ENCODE measurements at places on chromosomes 6 and 20. TPM values are rescaled to one million over a fixed set of nuclear protein-coding genes. Genes with fewer than 3 reads are reported as not detected.

GRCh38 chr6:5132731-5133130, 47.6 kb downstream of the PPP1R3G start:
- peak; percentile 76 for DNase-seq

DNA sequence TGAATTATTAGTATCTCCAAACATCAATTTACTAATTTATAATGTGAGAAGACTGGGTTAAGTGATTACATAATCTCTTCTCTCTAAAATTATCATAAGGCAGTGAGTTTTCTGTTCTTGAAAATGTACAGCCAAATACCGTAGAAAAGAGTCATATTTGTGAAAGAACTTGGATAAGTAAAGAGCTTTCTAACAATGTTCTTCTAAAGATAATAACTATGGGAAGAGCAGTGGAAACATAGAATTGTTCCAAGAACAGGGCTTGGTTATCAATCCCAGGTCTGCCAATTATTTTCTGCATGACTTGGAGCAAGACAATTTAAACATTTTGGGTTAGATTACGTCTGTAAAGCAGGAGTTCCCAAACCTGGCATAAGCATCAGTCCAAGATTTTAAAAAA, 198.1 kb upstream of the SGK1 start:
- no peak for DNase-seq

DNA sequence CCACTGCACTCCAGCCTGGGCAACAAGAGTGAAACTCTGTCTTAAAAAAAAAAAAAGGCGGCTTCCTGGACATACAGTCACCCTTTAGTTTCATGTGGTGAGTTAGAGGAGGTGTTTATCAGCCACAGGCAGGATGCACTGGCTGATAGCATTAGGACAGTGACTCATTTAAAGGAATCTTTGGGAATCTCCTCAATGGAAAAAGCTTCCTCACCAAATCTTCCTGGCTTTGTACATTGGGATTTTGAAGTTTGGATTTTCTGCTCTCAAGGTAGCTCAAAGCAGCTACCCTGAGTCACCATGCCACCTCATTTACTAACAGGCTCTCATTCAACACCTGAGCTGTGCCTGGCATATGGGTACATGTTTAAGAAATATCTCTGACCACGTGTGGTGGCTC, 20.2 kb downstream of the PRPH2 start:
- no peak for DNase-seq

- DNase-seq, result peak; percentile 78
Observed at GRCh38 chr6:3977875-3978711, 100.8 kb downstream of the FAM217A start.

GRCh38 chr6:21384216-21384615, 209.3 kb upstream of the SOX4 start:
- DNase-seq, result no peak

GRCh38 chr20:17782768-17783167, 83.0 kb downstream of the BANF2 start:
- DNase-seq, result no peak

DNA sequence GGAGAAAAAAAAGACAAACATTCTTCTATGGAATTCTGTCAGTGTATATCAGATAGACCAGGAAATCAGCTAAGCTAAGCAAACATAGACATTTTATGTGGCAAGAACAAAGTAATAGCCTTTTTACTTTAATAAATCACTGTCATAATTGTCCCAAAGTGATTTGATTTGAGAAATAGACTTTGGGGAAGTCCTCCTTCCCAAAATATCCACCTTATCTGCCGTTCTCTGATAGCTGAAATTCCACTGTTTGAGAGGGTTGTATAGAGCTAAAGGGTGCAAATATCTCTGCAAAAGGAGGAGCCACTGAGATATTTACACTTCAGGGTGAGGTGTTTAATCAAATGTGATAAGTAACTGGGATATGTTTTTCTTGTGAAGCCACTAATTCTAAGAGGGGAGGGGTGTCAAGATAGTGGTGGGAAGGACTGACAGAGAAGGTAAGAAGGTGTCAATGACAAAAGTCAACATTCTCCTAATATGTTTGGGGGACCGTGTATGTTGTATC, 544.4 kb upstream of the JAG1 start:
- no peak for DNase-seq

- DNase-seq, result no peak
Observed at GRCh38 chr6:151036869-151037680, 171.6 kb downstream of the MTHFD1L start.

DNA sequence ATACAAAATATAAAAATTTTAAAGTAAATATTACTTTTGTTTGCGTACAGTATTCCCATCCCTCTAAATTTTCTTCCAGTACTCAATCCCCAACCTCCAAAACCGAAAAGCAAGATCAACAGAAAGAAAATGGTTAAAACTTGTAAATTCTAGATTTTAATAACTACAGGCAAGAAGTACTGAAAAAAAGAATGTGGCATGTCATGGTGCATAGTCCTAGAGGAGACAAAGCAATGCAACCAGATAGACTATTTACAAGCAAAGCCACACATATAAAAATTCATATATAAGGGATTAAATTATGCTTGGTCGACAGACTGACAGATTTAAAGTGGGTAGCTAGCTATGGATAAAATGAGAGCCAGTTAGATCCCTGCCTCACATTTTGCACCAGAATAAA, 56.5 kb upstream of the HFE start:
- no peak for DNase-seq

DNA sequence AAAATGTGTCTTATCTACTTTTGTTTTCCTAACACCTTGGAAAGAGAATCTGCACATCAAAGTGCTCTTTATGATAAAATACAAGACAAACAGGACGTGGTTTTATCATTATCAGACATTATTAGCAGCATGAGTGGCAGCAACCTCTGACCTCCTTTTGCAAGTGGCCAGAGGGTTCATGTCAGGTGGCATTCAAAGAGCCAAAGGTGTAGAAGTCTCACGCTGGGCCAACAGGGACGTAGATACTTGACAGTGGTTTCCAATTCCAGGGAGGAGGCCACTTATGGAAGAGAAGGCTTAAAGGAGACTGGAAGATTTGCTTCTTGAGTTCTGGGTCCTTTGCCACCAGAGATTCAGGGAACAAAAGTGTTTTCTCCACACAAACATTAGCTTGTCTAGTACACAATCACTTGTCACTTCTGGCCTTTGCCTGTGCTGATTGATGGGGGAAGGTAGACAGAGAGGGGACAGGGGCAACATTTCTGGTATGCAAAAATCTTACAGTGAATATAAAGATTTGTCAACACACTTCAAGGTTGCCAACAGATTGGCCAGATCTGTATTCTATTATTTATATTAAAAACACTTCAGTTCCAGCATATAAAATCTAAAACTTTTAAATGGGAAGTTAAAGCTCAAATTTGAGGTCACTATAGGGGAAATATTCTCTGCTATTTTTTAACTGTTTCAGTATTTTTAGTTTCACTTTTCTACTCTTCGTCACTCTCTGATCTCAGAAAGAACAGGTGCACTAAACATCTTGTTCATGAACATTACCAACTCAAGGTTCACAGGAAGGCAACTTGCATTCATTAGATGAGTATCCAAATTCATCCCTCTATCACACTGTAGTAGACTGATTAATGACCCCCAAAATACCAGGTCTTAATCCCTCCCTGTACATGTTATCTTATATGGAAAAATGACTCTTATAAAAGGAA, 52.1 kb upstream of the FBXO30 start:
- no peak for DNase-seq

- no peak for DNase-seq
Observed at GRCh38 chr6:109799664-109800063, 108.6 kb downstream of the FIG4 start.

GRCh38 chr6:62976566-62976965, 234.7 kb upstream of the FKBP1C start:
- no peak for DNase-seq

- DNase-seq, result no peak
Observed at GRCh38 chr20:60630609-60631008, 621.5 kb upstream of the CDH4 start.

- DNase-seq, result peak; percentile 83
Observed at GRCh38 chr6:29834564-29835436, 7.2 kb downstream of the HLA-G start.

DNA sequence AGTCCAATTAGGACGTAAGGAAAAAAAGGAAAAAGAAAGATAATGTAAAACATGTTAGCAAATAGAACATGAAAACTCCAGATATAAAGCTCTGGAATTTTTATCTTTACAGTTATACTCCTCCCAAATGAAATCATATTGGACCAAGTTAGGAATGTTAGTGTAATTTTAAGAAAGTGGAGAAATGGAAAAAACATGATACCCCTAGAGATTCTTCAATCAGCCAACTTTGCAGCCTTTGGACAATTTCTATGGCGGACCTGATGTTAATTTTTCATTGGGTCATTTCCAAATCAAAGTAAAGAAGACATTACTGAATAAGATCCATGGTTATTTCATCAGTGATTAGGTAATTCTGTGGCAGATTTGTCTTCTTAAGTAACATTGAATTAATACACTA, 748.7 kb downstream of the RFPL4B start:
- DNase-seq, result no peak

- no peak for DNase-seq
Observed at GRCh38 chr20:41054070-41054846, 25.6 kb downstream of the TOP1 start.

DNA sequence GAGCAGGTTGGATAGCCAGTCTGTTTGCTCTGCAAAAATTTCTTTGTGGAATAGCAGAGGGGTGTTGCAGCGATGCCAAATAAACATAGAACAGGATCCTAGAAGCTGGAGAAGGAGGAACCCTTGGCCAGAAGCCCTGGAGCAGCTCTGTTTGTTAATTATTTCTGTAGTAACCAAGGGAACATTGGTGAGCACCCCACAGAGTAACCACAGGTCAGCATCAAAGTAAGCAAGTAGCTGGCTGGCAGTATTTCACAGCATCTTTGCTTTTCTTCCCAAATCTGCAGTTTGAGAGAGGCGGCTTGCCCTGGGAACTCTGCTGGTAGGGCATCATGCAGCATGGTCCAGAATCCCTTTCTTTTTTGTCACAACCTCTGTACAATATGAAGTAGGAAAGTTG, 12.7 kb upstream of the APMAP start:
- DNase-seq, result no peak

DNA sequence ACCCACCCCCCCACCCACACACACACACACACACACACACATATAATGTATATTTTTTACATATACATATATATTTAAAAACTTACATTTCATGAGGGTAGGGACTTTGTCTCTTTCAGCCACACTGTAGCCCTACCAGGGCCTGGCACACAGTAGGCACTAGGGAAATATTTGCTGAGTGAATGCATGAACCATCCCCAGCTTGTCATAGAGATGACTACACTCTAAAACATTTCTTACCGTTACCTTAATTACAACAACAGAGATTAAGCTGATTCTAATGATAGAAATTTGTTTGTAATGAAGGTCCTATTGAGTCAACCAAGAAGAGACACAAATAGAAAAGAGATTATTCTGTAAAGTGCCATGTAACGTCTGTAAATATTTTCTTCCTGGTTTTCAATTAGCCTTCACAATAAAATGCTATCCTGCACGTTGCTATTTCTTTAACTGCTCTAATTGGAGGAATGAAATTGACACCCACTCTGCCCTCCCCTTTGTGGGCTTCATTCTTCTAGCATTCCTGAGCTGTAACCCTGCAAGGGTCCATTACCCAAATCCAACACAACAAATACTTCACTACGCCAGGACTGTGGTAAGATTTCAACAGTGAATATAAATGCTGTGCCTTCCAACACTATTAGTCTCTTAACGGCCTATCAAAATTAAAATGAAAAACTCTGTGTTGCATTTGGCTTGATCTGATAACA, 30.8 kb downstream of the SIM1 start:
- no peak for DNase-seq

MCHR2 gene
- not detected for total RNA-seq

KIAA1586 gene
- 21.3 TPM for total RNA-seq

RGS17 gene
- total RNA-seq, result 12.1 TPM

SLC22A2 gene
- total RNA-seq, result 0.35 TPM

KCNQ2 gene
- 61.7 TPM for total RNA-seq

NKX2-4 gene
- total RNA-seq, result 0.35 TPM

OVOL2 gene
- 11.2 TPM for total RNA-seq

OXT gene
- total RNA-seq, result not detected

COL19A1 gene
- total RNA-seq, result not detected

CD24 gene
- 2,810 TPM for total RNA-seq

NKX2-2 gene
- total RNA-seq, result not detected
